ENCODE measurements at places on chromosomes 1 and 21.

DNA sequence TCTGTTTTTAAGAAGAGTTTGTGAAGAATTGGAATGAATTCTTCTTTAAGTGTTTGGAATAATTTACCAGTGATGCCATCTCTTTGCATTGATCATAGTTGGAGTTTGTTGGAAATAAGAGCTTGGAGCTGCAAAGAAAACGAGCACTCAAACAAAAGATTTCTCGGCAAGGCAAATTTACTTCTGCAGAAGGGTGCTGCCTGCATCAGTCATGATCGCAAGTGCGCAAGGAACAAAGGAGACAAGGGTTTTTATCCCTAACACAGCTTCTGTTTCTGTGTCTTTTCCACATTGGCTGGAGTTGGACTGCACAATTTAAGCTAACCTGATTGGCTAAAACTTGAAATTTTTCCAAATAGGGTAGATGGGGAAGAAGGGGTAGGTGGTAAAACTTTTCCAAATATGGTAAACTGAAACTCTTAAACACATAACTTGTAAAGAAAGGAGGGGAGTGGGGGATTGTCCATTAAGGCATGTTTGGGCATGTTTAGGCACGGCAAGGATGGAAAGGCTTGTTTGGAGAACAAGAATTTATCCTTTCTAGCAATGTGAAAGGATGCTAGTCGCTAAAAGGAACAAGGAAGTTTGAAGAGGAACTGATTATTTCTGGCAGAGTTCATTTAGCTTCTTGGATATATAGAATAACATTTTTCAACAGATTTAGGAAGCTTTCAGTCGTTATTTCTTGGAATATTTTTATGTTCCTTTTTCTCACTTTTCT is 3.5 kb upstream of the AADACL4 start:
- DNase-seq, result no peak

DNA sequence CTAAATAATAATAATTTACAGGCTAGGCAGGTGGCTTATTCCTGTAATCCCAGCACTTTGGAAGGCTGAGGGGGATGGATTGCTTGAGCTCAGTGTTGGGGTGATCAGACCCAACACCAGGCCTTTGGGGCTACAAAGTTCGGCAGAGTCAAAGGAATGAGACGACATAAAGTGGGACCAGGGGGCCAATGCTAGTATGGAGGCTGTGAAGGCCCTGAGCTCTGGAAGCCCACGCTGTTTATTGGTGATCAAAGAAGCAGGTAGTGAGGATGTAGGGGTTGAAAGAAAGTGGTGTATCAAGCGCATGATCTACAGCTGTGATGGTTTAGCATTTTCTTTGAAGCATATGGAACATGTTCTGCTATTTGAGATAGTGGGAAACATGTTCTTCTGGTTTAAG is 5.6 kb downstream of the BTBD8 start:
- no peak for DNase-seq

- no peak for DNase-seq
Measured at GRCh38 chr21:36791695-36792470, 93.0 kb downstream of the SIM2 start.

- DNase-seq, result no peak
Measured at GRCh38 chr1:88528792-88529191, 155.3 kb upstream of the PKN2 start.

GRCh38 chr1:170568197-170568596 is 36.2 kb downstream of the GORAB start:
- no peak for DNase-seq

GRCh38 chr1:237702161-237702560 is 188.6 kb downstream of the ZP4 start:
- DNase-seq, result no peak

DNA sequence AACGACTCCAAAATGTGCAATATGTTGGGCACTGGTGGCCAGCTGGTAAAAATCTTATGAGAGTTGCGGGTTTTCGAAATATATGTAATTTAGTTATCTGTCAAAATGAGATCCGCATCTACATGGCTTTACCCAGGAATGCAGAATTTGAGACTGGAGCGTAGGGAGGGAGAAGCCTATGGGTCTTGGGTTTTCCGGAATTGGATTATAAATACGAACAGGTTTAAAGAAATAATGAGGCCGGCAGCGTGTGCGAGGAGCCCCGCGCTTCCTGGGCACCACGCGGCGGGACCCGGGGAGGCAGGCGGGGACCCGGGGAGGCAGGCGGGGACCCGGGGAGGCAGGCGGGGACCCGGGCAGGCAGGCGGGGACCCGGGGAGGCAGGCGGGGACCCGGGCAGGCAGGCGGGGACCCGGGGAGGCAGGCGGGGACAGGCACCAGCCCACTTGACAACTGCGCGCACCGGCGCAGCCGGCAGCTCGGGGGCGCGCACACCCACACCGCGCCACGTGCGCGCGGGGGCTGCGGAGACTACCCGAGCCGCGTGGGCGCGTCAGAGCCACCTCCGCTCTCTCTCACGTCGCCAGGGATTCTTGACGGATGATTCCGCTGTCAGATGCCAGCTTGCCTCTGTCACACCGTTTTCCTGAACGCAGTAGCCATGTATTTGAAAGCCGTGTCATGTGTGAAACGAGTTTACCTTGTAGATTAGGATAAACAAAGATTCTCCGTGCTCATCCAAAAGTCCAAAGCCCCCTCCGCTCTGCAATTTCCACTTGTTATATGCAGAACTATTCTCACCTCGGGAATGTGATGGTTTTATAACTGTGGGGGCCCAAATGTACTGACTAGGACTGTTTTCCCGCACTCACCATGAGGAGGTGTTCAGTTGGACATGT is 54.3 kb upstream of the HNRNPU start:
- no peak for DNase-seq

- no peak for DNase-seq
Measured at GRCh38 chr1:26028490-26028980, 7.0 kb downstream of the EXTL1 start.

DNA sequence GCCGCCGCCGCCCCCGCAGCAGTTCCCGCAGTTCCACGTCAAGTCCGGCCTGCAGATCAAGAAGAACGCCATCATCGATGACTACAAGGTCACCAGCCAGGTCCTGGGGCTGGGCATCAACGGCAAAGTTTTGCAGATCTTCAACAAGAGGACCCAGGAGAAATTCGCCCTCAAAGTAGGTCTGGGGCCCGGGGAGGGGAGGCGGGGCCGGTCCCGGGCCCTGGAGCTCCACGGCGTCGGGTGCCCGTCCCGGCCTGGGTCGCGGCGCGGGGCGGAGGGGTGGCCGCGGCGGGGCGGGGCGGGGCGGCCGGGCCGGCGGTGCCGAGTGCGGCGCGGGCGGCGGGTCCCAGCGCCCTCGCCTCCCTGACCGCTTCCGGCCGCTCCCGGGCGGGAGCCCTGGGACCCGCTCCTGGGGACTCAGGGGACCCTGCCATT is 646 bp downstream of the MAPKAPK2 start:
- DNase-seq, result no peak

- no peak for DNase-seq
Measured at GRCh38 chr1:33363470-33363861, 42.6 kb upstream of the A3GALT2 start.

All from esophagus squamous epithelium (tissue), 5 donors.